Stimulated activated CD4-positive, alpha-beta T cell treated with anti-CD3 and anti-CD28 coated beads, Interleukin-15, amount 100 ng/mL, for 48 hours (primary cell): ENCODE measurements at places on chromosomes 5 and 9.

- no peak for DNase-seq
Measured at GRCh38 chr9:85168412-85168811, 498.9 kb downstream of the NTRK2 start.

DNA sequence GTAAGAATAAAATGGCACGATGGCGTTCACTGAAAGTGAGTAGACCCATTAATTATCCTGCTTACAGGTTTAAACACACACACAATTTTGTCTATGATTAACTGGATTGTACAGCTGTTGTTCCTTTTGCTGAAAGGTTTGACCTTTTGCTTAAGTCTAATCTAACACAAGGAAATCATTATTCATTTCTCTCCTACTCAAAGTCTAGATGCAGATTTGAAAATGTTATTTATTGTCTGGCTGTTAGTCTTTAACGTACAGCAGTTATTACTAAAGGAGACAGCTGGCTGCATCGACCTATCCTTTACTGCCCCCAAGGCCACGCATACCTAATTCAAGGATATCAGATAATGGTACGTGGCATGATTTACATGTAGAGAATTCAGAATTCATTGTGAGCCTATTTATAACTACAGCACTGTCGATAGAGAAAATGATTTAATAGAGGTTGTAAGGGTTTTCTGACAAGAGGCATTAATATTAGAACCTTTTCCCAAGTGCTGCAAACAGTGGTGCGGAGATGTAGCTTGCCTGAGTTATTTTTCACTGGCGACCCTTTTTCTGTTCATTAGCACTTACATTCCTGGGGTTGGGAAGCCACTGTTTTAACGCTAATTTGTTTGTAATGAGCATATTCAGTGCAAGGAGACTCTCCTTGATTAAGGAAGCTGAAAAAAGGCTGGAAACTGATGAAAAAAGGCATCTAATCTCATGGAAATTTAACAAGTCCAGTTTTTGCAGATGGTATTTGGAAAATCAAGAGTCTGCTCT lies 368.4 kb upstream of the GRAMD2B start:
- no peak for DNase-seq

DNA sequence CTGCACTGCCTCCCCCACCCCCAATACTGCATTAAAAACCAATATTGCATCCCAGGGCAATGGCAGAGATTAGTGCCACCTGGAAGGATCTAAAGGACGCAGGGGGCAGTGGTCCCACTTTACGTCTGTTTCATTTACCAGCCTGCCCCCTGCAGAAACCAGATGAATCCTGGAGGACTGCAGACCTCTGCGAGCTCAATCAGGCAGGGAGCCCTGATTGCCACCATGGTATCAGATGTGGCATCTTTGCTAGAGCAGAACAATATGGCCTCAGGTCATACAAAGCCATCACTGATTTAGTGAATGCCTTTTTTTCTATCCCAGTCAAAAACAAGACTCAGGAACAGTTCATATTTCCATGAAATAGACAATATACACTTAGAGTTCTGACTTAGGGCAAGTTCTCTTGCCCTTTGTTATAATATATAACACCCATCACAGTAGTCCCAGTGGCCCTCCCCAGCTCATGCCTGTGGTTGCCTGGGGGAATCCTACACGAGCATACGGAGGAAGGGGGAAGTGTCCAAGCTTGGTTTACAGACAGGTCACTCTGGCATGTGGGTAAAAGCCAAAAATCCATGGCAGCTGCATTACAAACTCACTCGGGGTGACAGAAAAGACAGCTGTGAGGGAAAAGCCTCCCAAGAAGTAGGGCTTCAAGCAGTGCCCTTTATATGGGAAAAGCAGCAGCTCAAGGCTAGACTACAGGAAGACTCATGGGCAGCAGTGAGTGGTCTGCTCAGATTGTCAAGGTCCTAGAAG lies 85.1 kb downstream of the MED27 start:
- DNase-seq: no peak

GRCh38 chr5:132832612-132833011 lies 2.2 kb upstream of the SHROOM1 start:
- DNase-seq: no peak

GRCh38 chr5:142545650-142546322 lies 140.1 kb downstream of the FGF1 start:
- DNase-seq: no peak

- DNase-seq: no peak
Measured at GRCh38 chr5:149616727-149617285, 35.5 kb downstream of the ARHGEF37 start.

DNA sequence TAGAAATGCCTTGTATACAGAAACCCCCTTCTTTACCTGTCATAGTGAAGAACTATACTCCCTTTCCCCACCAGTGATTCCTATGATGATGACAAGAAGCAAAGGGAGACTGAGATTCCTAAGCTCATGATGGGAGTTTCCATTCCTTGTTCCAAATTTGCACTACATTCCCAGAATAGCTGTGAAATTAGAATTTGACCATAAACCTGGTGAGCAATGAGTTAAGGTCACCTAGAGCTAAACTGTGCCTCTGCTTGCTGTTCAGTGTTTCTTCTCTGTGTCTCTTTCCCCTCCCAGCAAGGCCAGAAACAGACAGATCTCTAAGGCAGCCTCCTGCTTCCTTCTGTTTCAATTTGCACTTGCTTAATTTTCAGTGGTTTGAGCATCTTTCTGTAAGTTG lies 332.1 kb downstream of the PIK3R1 start:
- no peak for DNase-seq

DNA sequence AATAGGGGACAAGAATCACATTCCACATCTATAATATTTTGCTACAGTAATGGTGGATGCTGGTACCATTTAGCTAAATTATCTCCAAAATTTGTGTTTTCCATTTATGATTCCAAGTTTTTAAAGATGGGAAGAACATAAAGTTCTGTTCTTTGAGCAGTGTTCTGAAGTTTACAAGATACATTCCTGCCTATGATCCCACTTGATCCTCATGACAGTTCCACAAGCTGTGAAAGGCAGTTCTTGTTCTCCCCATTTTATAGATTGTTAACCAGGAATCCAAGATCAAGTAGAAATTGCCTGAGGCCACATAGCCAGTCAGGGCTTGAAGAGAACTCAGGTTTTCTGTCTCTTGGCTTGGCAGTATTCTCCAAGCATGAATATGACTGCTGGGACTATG lies 257.3 kb downstream of the NR3C1 start:
- no peak for DNase-seq

DNA sequence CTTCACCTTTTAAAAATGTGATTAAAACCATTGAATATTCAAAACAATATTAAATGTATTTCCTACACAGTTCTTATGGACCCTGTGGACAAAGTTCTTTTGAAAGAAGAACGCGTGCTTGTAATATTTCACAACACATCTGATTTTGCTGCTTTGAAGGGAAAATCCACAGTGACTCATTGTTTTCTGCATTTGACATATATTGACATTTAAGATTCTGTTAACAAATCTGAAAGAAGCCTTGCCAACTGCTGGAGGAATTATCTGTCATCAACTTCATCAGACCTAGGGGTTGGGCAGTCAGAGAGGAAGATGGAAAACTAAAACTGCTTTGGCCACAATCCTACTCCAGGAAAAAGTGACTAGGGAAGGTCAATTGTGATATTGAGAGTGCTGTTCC lies 56.9 kb upstream of the RASEF start:
- DNase-seq: no peak

- DNase-seq: no peak
Measured at GRCh38 chr5:54471398-54471797, 15.9 kb downstream of the HSPB3 start.

GRCh38 chr9:132365986-132366385 lies 11.2 kb upstream of the SETX start:
- no peak for DNase-seq

GRCh38 chr5:142981886-142982820 lies 212.0 kb downstream of the ARHGAP26 start:
- DNase-seq: no peak

GRCh38 chr9:16257604-16258003 lies 612.9 kb downstream of the BNC2 start:
- no peak for DNase-seq

DNA sequence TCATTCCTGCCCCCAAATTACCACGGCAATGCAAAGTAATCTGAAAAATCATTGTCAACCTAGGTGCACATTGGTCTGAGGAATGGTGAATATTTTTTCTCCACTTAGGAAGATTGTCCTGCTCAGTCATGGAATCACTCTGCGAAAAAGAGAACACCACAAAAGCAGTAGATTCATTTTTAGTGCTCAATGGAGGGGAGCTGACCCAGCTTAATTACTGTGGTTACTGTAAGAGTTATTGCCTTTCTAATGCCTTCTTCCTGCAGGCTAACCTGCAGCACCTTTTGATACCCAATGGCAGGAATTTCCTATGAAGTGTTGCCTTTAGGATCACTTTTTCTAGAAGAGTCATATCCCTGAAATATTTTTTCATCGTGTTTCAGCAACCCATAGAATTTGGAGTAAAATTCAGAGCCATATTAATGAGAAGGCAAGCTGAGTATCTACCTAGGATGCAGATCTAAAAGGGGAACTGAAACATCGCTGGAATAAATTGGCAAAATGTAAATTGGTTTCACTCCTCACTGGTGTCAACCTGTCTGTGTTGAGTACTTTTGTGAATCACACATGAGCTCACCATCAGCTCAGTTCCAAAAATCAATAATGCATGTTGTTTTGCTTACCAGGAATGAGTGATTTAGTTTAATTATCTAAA lies 464.5 kb downstream of the CSNK1G3 start:
- DNase-seq: no peak

DNA sequence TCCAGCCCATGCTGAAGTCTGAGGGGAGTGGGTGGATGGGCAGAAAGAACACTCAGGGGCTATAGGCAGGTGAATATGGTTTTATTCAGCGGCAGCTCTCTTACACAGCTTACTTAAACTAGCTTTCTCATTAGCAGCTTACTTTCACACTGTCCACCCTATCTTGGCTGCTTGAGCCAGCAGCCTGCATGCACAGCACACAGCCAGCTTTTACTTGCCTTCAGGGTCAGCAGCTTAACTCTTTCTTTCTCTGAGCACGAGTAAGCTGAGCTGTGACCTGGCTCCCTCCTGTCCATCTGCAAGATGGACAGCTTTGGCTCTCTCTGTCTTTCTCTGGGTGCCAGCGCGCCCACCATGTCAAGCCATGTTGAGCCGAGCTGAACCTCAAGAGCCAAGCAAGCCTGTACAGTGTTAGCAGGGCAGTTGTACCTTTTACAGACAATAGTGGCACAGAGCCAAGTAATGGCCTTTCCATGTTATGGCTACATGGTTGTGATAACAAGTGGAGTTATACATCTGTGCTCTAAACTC lies 1054.9 kb downstream of the PTPRD start:
- DNase-seq: no peak

DNA sequence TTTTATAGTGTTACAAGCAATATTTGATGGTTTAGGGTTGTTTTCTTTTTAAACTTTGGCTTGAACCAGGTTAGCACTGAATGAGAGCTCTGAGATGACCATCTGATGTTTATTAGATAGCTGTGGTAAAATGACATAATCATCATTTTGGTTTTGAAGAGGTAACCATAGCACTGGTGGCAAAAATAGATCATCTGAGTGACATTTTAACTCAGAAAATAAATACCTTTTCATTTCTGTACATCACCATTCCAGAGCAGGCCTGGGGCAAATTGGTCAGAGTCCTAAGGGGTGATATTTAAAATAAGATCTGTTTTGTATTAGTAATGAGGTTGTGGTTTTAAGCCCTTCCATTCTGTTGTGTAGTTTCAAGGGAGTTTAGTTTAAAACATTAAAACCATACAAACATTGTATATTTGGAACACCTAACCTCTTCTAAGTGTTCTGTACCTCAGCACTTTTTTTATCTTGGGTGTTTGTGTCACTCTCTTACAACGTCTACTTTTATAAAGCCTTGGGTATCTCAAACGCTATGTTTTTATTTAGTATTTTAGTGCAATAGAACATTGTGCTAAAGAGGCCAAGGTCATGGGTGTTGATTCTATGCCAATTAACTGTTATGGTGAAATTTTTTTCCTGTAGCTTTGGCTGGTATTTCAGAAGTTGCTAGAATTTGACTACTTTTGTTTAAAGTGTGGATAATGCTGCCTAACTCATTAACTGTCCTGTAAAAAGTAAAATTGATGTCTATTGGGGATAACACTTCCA lies 166.1 kb downstream of the CD180 start:
- no peak for DNase-seq

DNA sequence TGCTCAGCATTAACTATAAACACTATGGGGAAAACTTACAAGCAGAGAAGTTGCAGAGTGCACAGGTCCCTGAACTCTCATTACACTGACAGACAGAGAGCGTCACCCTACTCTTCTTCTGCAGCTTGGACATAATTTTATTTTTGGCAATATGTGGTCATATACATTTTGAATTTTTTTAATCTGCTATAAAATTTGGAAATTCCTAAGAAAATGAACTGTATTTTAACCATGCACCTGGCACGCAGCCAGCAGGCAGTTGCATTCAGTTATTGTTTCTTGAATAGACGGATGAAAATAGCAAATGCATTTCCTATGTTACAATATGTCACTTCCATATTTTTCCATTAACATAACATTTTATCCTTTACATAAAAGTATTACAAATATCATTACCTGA lies 100.2 kb downstream of the SLC25A46 start:
- no peak for DNase-seq

DNA sequence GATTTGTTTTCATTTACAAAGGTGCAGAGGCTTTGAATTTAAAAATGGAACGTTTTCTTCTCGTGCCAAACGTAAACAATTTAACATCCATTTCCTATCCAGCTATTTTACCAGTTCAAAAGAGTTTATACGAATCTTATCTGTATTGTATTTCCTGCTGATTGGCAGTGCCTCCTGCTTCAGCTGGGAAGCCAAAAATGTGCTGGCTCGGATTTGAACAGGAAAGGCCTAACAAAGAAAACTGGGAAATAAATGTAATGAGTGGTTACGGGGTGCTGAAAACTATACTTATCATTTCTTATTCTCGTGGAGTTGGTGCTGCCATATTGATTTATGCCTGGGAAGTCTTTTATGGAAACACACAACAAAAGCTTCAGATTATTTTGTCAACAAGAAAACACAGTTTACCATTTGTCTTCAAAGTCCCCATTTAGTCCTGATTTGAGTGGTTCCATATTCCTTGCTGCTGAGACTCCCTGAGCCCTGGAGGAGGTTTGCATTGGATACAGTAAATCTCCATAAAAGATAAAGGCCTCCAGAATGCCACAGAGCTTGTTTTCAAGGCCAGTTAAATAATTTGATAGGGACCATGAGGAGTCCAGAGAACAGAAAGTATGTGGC lies 507.4 kb downstream of the RASEF start:
- no peak for DNase-seq

DNA sequence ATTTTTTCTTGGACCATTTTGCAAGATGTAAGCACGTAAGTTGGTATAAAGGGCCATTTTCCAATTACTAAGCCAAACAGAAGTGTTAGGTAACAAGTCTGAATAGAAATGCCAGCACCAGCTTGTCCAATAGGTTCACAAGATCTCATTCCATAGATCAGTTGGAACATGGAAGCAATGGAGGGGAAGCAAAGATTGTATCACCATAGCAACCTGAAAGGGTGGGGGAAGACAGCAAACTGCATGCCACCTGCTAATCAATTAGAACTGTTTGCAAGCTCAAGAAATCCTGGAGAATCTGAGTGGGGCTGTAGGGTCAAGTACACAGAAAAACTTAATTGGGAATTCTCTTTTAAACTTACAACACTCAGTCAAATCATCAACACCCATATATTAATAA lies 264.9 kb upstream of the EFNA5 start:
- no peak for DNase-seq
